Hepatocyte (in vitro differentiated cells): ENCODE measurements at places on chromosomes 12 and 14. TPM values are rescaled to one million over a fixed set of nuclear protein-coding genes. Genes with fewer than 3 reads are reported as not detected.

GRCh38 chr12:45695035-45695434 lies 34.5 kb upstream of the ARID2 start:
- no peak for DNase-seq

DNA sequence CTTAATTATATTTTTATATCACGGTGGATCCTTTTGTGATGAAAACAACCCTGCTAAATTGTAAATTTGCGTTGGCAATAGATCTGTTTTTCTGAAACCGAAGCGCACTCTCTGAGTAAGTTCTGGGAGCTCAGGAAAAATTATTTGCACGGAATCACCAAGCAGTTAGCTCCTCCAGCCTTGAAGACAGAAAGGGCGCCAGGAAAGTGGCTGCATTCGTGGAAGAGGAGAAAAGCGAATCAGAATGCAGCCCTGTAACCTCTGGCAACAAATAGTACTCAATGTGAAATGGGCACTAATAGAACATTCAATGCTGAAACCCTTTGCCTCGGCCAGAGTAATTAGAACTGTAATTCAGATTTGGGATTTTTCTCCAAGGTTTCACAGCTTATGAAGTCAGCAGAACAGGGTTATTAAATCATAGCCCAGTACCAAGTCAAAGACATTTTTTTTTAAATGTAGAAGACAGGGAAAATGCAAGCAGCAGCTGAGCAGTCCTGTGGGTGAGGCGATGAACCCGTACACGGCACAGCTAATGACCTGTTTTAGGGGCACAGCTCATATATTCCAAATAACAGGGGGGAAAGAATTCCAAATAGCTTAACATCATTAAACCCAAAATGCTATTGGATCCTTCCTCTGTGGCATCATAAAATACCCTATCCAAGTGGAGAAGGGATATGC lies 251.4 kb downstream of the EGLN3 start:
- DNase-seq, result no peak

The RESF1 gene
- polyA plus RNA-seq, result 23.9 and 28.8 TPM in 2 replicates

The ZNF219 gene
- 24.4 and 25.1 TPM in 2 replicates for polyA plus RNA-seq

The TMTC1 gene
- polyA plus RNA-seq, result 2.8 and 6.8 TPM in 2 replicates

The POTEG gene
- not detected in 2 replicates for polyA plus RNA-seq

The GLS2 gene
- 3.3 and 3.5 TPM in 2 replicates for polyA plus RNA-seq

DNA sequence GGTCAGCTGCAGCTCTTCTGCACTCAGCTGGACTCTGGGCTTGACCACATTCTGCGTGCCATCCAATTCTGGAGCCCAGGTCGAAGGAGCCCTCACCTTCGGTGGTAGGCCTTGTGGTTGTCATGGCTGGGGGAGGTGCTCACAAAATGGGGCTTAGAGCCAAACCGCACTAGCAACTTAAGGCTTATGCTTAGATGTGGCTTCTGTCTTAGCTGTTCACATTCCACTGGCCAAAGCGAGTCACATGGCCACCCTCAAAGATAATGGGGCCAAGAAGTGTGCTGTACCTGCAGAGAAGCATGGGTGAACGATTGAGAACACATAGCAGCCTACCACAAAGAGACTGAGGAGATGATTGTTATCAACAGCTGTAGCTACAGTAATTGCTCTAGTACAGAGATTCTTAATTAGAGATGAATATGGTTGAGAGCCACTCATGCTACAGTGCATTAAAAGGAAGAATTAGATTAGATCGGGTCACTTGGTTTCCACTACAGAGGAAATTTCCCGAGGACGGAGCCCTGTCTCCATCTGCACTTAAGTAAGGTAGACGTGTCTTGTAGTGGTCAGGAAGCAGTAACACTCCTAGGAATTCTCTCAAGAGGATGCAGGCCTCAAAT lies 334.6 kb upstream of the FKBP4 start:
- DNase-seq, result no peak

- no peak for DNase-seq
Observed at GRCh38 chr14:95261616-95262510, 57.8 kb downstream of the CLMN start.

The ACOT4 gene
- 2.1 and 2.4 TPM in 2 replicates for polyA plus RNA-seq

The SPRYD4 gene
- polyA plus RNA-seq, result 3.2 TPM in 2 replicates

DNA sequence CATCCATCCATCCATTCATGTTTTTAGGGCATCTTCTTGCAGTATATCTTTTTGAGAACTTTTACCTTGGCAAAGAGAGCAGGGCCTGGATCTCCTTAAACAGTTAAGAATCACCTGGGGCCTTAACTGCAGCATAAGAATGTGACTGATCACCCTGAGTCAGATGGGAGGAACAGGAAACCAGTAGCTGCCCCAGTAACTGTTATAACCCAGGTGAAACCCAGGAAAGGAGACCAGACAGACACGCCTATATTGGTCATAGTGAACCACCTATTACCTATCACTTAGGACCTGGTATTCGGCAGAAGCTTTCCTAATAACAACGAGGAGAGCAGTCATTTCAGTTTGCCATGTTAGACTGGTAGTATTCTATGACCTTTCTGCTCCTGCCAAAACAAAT lies 43.4 kb upstream of the NR2C1 start:
- peak; percentile 13 for DNase-seq

DNA sequence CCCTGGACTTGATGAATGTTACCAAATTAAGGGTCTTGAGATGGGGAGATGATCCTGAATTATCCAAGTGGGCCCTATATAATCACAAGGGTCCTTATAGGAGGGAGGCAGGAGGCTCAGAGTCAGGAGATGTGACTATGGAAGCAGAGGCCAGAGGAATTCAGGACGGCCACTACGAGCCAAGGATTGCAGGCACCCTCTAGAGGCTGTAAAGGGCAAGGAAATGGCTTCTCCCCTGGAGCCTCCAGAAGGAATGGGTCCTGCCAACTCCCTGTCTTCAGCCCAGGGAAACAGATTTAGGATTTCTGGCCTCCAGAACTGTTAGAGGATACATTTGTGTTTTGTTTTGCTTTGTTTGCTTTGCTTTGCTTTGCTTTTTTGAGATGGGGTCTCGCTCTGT lies 8.8 kb downstream of the BDKRB1 start:
- no peak for DNase-seq

DNA sequence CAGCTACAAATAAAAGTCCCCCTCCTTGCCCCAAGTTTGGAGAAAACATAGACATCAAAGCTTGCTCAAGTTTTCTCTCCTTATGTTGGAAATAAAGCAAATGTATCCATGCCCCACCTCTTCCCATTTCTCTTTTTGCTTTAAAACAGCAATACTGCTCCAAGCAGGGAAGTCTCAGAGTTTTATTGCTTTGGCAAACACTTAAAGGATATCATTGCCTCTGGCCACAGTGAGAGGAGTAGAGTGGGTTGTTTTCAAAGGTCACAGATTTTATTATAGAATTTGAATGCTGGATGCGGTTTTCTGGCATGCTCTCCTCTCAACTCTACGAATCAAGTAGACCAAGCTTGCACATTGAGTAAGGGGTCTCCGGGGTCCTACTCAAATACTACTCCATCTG lies 149.7 kb downstream of the TTC7B start:
- DNase-seq, result no peak

DNA sequence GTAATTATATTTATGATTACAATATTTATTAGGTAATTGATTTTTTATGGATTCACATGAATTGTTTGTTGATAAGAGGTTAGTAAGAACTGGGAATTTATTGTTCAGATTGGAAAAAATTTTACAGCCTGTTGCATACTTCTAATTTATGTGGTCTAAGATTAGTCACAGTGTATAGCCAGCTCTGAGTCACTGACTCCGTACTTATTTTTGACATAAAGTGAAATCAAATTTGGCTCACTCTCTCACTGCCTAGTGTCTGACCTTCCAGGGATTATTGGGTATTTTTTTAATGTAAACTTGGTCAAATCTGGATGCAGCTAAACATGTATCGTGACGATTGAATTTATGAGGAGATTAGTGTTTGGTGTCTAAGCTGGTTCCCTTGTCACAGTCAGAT lies 109.3 kb downstream of the PTPRQ start:
- DNase-seq, result peak; percentile 8

The KRT72 gene
- polyA plus RNA-seq, result not detected in 2 replicates

The IL31 gene
- polyA plus RNA-seq, result not detected in 2 replicates

DNA sequence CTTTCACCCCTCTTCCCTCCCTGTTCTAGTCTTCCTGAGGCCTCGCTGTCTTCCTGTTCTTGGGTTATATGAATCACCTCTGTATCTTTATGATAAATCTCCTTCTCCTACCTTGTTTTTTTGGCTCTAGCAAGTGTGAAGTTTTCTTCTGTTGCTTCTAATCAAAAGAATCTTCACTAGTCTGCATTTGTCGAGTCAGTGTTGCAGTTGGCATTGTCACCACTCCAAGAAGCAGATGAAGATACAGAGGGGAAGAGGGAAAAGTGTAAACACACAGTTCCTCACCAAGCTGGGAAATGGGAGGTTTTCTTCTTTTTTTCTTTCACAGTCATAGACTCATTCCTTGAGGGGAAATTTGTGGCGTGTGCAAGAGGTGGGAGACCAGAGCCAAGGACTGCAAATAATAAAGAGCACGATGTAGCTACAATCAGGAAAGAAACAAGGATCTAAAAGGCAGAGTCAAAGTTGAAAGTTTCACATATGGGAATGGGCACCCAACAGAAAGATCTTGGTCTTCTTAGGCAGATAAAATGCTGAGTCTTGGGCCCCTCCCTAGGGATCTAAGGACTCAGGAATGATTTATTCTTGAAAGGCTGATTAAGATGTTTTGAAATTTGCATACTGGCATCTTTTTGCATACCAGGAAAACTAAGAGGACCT lies 22.2 kb upstream of the PRICKLE1 start:
- DNase-seq, result no peak

The CLEC6A gene
- not detected in 2 replicates for polyA plus RNA-seq

DNA sequence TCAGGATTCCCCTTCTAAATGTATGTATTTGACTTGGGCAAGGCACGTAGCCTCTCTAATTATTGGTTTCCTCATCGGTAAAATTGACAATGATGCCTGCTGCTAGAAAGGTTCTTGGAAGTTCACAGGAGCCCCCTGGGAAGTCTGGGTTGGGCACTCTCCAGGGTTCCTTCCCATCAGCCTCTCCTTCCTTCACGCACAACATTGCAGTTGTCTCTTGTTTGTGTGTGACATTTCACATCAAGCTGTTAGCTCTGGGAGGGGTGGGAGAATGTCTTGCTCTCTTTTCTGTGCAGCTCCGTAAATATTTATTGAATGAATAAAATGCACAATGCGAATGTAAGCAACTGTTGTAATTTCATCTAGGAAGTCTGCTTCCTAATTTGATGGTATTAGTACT lies 153.2 kb upstream of the PRICKLE1 start:
- DNase-seq, result no peak

The CIROP gene
- not detected in 2 replicates for polyA plus RNA-seq

The ATN1 gene
- polyA plus RNA-seq, result 32.7 and 43.7 TPM in 2 replicates

DNA sequence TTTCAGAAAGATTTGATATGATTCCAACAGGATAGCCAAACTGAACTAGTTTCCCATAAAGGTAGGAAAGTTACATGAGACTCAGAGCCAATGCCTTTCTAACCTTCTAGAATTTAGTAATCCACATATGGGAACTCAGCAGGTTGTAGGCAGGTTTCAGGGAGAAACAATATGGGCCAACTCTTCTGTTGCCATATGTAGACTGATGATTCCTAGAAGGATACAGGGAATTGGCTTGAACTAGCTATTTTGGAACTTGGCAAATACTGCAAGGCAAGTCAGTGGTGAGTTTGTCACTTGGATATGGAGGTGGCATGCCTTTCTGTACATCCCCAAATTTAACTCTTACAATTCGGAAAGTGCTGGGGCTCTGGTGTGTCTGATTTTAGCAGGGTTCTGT lies 15.5 kb downstream of the SUDS3 start:
- DNase-seq, result no peak

GRCh38 chr12:52193991-52194390 lies 2.2 kb upstream of the KRT80 start:
- DNase-seq, result peak; percentile 62

The MFAP5 gene
- polyA plus RNA-seq, result 0.15 and 1.0 TPM in 2 replicates

- no peak for DNase-seq
Observed at GRCh38 chr14:90568405-90568804, 171.6 kb downstream of the CALM1 start.

GRCh38 chr12:121918679-121919038 lies 267 bp downstream of the CFAP251 start:
- DNase-seq, result no peak

The ORMDL2 gene
- polyA plus RNA-seq, result 93.0 and 106 TPM in 2 replicates

The FAM90A1 gene
- 0.09 TPM in 1 of 2 replicates, not detected in the other for polyA plus RNA-seq

DNA sequence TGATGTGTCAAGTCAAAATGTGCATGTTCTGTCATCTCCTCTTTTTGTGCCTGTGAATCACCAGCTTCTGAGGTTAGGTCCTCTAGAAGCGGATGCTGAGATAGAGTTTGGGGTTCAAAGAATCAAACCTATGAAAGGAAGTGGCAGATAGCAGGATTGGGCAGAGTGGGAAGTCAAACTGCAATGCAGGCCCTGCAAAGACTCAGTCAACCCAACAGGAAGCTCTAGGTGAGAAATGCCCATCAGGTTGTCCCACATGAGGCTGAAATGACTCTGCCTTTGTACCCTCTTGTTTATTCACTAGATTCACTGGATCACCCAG lies 4.5 kb upstream of the MIA2 start:
- no peak for DNase-seq

- DNase-seq, result no peak
Observed at GRCh38 chr12:119450771-119451170, 116.2 kb downstream of the CCDC60 start.

DNA sequence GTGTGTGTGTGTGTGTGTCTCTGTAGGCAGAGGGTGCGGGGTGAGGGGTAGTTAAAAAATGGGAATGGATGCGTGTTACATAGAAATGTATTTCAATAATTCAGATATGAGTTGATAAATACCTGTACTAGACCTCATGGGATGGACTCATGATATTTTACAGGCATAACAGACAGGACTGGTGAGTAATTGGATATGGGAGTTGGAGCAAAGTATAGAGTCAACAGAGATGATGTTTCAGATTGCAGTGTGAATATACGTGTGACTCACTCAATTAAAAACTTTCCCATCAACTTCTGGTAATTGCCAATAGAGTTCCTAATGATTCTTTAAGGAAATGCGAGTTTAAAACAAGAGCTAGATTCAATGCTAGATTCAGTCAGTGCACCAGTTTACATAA lies 711.9 kb downstream of the C12orf50 start:
- DNase-seq, result no peak

The PLD4 gene
- 0.77 and 1.1 TPM in 2 replicates for polyA plus RNA-seq

DNA sequence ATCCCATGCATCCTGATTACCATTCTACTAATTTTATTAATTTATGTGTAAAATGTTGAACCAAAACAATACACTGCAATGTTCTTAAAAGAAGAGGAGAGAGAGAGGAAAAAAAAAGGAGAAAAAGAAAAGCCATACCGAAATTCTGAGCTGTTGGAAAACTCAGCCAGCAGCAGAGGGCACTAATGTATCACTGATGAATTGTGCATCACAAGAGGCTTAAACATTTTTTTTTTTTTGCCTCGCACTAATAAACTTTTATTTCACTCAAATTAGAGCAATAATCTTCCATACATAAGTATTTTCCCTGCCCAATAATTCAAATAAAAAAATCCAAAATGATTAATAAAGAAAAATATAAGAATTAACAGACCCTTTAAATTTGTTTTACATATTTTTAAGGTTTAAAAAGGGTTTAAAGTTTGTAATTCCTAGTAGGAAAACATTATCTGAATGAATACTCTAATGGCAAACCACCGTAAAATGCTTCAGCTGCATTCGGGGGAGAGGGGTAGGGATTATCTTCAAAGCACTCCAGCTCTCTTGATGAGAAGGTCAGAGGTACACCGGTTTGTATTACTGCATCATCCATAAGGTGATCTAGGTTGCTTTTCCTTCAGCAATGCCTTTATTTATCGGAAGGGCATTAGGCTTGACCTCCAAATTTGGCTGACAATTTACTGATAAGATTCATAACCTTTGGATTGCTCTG lies 41.9 kb downstream of the ATP23 start:
- DNase-seq, result peak; percentile 64
